ENCODE measurements at places on chromosomes 5 and 9.
A peak's percentile ranks its signal among the peaks of the same experiment; 100 is the strongest.

GRCh38 chr5:148805326-148806290, 20.8 kb upstream of the ADRB2 start:
- DNase-seq, result peak; percentile 43

GRCh38 chr9:132997591-132997990, 19.1 kb downstream of the GFI1B start:
- no peak for DNase-seq

GRCh38 chr5:2725980-2726765, 25.3 kb downstream of the IRX2 start:
- no peak for DNase-seq

- DNase-seq, result no peak
Observed at GRCh38 chr9:104075801-104076753, 18.0 kb upstream of the SMC2 start.

DNA sequence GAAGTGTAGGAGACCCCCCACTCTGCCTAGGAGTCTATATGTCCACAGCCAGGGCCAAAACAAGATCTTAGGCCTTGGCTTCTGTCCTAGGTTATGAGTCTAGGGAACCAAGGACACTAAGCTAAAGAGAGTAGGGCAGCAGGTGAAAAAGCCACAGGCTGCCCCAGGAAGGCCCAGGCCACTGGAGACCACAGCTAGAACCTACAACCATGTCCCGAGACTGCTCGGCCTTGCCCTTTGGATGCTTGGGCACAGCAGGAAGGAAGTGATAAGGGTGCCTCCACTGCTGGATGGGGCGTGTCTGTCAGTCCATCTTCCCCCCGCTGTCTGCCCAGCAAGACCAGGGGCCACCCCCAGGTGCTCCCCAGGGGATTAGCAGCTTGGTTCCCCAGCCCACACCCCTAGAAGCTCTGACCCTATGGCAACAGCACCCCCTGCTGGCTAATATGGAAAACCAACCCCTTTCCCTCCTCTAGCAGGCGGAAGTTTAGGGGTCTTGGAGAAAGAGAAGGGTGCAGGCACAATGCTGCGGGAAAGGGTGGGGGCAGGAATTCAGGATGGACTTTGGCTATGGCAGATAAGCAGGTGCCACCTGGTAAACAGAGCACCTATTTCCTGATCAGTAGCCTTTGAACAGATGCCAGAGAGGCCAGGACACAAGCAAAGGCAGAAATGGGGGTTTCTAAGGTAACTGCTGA, 10.5 kb upstream of the IRF1 start:
- DNase-seq, result peak; percentile 80

DNA sequence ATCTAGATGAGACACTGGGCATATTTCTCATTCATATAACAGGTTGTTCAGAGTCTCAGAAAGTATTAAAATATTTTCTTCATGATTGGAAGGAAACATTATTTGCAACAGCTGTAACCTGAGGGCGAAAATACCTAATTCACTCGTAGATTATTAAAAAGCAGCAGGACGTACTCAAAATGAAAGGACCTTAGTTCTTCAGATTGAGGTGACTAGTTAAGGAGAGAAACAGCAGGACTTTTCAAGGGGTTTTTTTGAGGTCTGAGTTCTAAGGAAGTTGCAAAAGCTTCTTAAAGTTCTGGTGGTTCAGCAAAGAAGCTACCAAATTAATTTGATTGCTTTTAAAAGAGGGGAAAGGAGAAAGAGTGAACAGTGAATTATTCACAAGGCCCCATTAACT, 174.9 kb downstream of the TMEM161B start:
- DNase-seq, result no peak

DNA sequence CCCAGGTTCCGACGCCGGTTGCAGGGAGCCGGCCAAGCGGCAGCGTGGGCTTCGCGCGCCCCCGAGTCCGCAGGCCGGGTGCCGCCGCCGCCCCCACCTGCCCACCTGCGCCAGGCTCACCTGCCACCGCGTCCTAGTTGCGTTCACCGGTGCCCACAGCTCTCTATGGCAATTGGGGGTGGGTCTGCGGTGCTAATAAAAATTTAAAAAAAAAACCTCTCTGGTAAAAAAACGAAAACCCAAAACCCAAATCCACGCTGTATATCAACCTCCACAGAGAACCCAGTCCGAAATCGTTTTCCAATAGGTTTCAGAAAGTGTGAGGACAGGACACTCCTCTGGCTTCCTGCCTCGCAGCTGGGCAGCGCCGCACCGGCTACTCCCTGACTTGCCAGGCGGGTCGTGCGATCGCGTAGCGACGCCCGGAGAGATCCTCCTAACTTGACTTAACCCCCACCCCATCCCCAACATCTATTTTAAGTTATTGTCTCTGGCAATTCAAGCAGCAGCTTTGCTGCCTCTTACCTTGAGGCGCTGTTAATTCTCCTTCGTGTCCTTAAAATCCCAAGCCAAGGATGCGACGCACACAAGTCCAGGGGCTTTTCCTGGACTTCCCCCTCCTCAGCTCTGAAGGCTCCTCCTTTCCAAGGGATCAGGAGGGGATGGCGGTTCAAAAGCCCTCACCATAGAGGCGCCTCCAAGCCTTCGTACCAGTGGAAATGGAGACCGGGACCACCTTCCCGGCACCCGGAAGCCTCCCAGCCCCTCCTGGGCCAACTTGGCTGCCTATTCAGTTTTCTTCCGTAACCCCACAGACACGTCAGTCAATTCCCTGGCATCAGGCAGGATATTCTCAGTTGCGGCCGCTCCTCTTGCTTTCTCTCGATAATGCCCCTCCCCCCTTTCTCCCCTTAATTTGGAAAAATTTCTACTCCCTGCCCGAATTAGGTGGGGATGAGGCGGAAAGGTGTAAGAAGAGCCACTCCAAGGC, 1639.4 kb upstream of the C9orf72 start:
- no peak for DNase-seq

DNA sequence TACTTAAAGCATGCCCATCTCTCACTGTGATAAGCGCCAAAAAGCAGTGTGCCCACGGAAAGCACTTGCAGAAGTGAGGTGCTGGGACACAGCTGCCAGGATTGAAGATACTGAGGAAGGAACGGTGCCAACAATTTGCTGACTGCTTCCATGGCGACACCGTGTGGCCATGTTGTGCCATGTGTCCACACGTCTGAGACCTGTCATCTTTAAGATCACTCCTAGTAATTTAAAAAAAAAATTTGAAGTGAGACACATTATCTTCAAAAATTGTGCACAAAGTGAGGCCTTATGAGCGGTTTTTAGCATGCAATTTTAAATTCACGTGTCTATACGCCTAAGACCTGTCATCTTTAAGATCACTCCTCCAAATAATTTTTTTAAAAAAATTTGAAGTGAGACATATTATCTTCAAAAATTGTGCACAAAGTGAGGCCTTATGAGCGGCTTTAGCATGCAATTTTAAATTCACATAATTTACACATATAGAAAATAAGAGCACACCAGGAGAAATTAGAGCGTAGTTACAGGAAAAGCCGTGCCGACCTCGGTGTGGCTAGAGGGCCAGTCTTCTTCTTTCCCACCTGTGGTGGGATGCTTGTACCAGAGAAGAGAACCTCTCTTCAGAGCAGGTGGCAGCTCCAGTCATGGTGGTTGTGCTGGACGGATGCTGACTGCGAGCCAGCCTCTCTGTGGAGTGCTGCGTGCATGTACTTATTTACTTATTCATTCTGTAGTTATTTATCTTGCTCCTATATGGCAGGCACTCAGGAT, 21.4 kb upstream of the FLT4 start:
- DNase-seq, result peak; percentile 57

DNA sequence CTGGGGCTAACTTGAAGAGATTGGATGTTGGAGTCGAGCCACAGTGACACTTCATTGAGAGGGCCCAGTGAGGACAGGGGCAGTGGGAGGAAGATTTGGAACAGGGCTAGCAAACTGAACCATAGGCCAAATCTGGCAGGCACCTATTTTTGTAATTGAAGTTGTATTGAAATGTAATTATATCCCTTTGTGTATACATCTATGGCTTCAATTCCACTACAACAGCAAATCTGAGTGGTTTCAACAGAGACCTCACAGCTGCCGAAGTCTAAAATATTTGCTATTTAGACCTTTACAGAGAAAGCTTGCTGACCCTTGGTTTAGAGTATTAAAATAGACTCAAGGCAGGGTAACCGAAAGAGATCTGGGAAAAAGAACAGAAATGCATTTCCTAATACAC, 4.7 kb upstream of the TNFSF8 start:
- no peak for DNase-seq

DNA sequence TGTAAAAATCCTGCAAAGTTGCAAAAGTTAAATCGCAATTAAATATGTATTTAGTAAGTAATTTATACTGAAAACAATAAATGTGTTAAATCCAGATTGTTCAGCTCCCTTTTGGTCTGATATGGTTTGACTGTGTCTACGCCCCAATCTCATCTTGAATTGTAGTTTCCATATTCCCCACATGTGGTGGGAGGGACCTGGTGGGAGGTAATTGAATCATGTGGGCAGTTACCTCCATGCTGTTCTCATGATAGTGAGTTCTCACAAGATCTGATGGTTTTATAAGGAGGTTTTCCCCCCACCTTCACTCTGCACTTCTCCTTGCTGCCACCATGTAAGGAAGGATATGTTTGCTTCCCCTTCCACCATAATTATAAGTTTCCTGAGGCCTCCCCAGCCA, 140.0 kb downstream of the CDH6 start:
- no peak for DNase-seq

DNA sequence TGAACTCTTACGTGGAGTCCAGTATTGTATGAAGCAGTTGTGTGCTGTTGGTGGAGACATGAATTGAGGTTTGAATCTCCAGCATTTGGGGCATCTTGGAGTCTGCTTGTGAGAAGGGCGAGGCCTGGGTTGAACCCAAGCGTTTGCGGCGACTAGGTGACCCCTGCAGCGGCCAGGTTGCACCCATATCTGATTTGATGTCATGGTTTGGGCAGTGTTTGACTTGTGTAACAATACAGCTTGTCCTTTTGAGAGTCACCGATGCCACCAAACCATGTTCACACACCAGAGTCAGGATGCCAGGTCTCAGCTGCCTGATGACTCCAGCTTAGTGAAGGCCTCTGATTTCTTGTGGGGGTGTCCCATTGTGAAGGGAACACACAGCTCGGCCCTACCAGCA, 2.1 kb downstream of the TRAF2 start:
- no peak for DNase-seq

DNA sequence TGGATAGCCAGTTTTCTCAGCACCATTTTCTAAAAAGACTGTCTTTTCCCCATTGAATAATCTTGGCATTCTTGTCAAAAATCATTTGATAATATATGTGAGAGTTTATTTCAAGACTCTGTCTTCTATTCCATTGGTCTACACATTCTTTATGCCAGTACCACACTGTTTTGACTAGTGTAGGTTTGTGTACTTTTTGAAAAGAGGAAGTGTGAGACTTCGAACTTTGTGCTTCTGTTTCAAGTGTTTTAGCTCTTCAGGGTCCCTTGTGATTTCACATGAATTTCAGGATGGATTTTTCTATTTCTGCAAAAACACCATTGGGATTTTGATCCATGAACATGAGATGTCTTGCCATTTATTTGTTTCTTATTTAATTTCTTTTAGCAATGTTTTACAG, 78.5 kb upstream of the ALDH1A1 start:
- no peak for DNase-seq

- no peak for DNase-seq
Observed at GRCh38 chr5:53923961-53924360, 363.5 kb downstream of the NDUFS4 start.

DNA sequence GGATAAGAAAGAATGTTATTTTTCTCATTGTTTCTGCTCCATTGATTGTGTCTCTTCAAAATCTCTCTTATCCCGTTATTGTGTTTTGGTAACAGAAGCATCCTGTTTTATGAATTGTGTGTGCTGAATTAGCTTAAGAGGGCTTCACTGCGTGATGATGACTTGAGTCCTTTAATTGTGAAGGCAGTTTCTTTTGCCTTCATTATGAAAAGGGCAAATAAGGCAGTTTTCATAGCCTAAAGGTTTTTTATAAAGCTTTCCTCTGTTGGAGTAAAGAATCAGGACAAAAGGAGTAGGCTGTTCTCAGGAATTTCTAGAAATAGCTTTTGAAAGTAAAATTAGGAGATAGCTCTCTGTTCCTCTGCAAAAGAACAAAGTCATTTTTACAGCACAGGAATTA, 169.8 kb downstream of the FOCAD start:
- DNase-seq, result no peak

- DNase-seq, result no peak
Observed at GRCh38 chr5:118146824-118147223, 841.5 kb downstream of the DTWD2 start.

- no peak for DNase-seq
Observed at GRCh38 chr9:98899408-98900056, 44.2 kb upstream of the COL15A1 start.

DNA sequence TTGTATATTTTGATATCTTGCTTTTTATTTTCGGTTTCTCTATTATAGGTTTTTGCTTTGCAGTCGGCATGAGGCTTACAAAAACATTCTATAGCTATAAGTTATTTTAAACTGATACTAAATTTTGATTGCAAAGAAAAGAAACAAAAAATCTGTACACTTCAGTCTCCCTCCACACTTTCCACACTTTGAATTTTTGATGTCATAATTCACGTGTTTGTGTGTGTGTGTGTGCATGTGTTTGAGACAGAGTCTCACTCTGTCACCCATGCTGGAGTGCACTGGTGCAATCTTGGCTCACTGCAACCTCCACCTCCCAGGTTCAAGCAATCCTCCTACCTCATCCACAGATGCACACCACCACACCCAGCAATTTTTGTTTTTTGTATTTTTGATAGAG, 124.9 kb downstream of the MRPS30 start:
- DNase-seq, result no peak

DNA sequence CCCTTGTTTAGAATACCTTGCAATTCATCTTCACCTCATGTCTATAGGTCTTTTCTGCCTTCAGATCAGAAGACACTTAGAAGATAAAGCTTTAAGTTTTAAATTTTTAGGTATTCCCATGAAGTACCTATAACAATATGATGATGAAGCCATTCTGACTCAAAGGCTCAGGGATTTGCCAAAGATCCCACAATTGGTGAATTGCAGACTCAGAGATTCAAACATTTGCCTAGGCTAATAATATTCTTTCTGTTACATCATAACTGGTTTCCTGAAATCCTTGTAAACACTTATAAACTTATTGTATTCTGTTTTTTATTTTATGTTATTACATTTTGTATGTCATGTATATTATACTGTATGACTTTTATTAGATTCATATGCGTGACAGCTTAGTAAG, 62.8 kb upstream of the ZFAND5 start:
- DNase-seq, result no peak

DNA sequence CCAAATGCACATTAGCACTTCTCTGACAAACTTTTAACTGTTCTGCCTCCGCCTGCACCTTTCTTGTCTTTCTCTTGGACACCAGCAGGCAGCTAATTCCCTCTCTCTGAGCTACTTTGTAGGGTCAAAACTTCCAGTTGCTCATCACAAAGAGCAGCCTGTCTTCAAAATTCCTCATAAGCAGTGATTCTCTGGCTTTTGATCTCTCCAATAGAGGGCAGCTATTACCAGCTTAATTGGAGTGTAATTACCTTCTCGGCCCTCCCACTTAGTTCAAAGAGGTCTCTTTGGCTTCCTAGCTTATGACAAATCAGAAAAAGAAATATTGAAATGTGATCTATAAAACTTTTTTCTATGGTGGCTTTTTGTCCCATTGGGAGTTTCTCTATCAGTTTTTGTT, 43.6 kb upstream of the RAD23B start:
- DNase-seq, result no peak

Data from globus pallidus (tissue), 1 donor.